Substantia nigra (tissue), 51 donors: ENCODE measurements at places on chromosomes 3 and 15.

- DNase-seq: no peak
These were observed 270.5 kb upstream of the P2RY1 start for GRCh38 chr3:152564459-152564858.

- no peak for DNase-seq
These were observed 20.1 kb downstream of the TGM4 start for GRCh38 chr3:44894485-44894884.

GRCh38 chr3:13116426-13116825 lies 43.2 kb upstream of the IQSEC1 start:
- no peak for DNase-seq

GRCh38 chr3:73021301-73021835 lies 24.8 kb downstream of the PPP4R2 start:
- no peak for DNase-seq

GRCh38 chr3:124639406-124640237 lies 90.6 kb upstream of the UMPS start:
- DNase-seq: no peak

DNA sequence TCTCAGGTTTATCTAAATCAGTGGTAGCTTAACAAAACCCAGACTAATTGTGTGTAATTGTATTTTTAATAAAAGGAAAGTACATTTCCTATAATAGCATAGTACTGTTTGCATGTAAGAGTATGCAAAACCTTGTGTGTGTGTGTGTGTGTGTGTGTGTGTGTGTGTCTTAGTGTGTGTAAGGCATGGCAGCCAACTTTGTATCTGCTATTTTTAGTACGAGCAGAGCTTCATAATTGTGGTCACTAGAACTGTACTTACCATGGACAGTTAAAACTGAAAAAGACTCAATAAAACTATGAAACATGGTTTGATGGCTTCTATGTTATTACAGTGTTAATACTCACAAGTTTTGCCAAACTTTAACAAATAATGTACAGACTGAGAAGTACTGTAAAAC lies 6.2 kb downstream of the P2RY1 start:
- DNase-seq: no peak

DNA sequence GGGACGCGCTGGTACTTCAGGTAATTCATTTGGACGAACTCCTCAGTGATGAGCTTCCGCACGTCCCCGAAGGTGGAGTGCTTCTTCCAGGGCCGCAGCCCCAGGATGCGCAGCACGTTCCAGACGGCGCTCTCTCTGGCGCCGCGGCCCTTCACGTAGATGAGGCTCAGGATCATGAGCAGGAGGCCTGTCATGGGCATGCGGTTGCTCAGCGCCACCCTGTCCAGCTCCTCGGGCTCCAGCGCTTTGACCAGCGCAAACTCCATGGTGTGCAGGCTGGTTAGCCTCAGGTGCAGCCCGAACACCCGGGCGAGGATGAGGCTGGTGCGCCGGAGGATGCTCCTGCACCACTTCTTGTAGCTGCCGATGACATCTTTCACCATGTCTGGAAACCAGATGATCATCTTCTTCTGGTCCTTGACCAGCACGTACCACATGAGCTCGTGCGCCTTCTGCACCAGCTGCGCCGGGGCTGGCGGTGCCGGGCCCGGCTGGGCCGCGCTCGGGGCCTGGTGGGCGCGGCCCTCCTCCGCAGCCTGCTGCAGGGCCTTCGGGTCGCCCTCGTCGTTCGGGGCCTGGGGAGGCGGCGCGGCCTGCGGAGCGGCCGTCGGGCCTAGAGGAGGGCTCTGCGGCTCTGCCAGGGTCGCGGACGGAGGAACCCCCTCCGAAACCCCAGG lies 501 bp downstream of the NDN start:
- DNase-seq: no peak

GRCh38 chr15:48671103-48672022 lies 25.9 kb upstream of the FBN1 start:
- DNase-seq: no peak

- no peak for DNase-seq
These were observed 11.4 kb downstream of the PRR20G start for GRCh38 chr3:127276396-127276795.

- no peak for DNase-seq
These were observed 3.8 kb upstream of the FBLN2 start for GRCh38 chr3:13544951-13545651.

GRCh38 chr15:71440489-71441110 lies 325.3 kb downstream of the THSD4 start:
- no peak for DNase-seq
